ENCODE measurements at places on chromosomes 1 and 21. TPM values are rescaled to one million over a fixed set of nuclear protein-coding genes. Genes with fewer than 3 reads are reported as not detected.

The E2F2 gene
- total RNA-seq = 23.5 TPM

The SEC16B gene
- total RNA-seq = 2.1 TPM

The RCSD1 gene
- 3.0 TPM for total RNA-seq

The PADI3 gene
- total RNA-seq = not detected

The AVPR1B gene
- total RNA-seq = not detected

The NGF gene
- not detected for total RNA-seq

- no peak for DNase-seq
Measured at GRCh38 chr1:36625935-36626310, 143.2 kb upstream of the CSF3R start.

DNA sequence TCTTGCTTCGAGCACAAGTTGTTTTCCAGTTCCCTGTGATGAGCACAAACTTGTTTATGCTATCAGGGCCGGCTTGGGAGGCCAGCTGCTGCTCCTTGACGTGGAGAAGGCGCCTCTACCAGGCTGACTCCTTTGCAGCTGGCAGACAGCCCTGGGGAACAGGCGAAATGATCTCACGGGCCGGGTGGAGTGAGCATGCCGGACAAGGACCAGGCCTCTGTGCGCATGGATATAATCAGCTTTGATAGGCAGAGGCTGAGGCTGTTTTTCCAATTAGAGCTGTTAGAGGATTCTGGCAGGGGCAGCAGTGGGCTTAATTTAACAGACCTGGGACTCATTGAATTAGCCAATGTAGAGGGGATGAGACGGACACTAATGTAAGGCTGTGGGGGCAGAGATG is 38.9 kb downstream of the FAM163A start:
- no peak for DNase-seq

GRCh38 chr1:168835176-168835575 is 106.2 kb upstream of the DPT start:
- DNase-seq = no peak

DNA sequence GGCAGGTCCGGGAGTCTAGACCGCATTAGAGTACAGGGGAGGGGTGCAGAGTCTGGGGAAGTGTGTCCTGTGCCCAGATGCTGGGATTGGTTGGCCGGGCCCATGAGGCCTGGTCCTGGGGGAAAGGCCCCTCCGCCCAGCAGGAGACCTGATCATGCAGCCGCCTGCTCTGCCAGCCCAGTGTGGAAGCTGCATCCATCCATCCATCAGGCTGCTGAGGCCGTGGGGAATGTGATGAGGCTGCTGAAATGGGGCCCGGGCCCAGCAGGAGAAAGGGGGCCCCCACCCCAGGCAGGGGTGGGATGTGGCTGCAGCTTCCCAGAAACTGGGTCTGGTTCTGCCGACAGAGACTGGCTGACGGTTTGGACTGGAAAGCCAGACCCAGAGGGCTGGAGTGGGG is 37.2 kb downstream of the EPHA2 start:
- DNase-seq = no peak

DNA sequence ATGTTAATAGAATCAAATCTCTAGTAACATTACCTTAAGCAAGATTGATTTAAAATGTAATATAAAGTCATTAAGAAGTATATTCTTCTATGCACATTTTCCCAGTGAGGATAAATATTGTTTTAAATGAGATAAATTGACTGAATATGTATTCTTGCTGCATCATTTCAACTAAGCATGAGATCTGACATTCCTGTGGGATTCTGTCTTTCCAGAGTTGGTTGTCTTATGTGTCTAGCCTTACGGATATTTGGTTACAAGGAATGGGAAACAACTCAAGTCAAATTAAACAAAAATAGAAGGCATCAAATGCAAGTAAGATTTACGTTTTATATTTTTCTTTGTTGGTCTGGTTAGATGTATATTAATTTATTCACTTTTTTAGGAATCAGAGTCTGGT is 287.5 kb downstream of the PTGER3 start:
- no peak for DNase-seq

GRCh38 chr21:42523941-42524340 is 10.3 kb downstream of the SLC37A1 start:
- no peak for DNase-seq
